ENCODE measurements at places on chromosomes 6 and 20.

GRCh38 chr20:51037532-51038115 lies 14.7 kb upstream of the KCNG1 start:
- no peak for DNase-seq

DNA sequence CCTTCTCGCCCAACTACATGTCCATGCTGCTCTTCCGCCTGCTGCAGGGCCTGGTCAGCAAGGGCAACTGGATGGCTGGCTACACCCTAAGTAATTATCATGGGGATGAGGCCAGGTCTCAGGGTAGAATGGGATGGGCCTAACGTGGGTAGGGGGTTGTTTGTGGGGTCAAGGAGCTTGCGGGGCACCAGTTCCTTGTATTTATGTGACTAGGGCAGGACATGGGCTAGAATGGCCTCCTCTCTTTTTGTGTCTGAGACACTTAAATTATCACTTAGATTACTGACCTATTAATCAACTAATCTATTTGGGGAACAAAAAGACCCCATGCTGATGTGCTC lies 10.7 kb downstream of the SLC22A1 start:
- DNase-seq: no peak

DNA sequence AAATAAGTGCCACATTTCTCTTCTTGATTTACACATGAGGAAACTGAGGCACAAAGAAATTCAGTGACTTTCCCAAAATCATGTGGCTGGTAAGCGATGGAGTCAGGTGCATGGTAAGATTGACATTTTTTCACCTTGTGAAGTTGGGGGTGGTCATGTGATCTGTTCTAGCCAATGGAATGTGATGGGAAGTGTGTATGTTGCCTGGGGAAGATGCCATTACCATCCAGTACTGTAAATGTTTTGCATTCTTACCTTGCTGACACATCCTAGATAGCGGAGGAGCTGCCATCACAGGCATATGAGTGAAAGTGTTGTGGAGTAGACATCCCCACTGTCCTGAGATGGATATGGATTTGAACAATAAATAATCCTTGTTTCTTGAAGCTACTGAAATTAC lies 499.6 kb upstream of the SULF2 start:
- DNase-seq: no peak

DNA sequence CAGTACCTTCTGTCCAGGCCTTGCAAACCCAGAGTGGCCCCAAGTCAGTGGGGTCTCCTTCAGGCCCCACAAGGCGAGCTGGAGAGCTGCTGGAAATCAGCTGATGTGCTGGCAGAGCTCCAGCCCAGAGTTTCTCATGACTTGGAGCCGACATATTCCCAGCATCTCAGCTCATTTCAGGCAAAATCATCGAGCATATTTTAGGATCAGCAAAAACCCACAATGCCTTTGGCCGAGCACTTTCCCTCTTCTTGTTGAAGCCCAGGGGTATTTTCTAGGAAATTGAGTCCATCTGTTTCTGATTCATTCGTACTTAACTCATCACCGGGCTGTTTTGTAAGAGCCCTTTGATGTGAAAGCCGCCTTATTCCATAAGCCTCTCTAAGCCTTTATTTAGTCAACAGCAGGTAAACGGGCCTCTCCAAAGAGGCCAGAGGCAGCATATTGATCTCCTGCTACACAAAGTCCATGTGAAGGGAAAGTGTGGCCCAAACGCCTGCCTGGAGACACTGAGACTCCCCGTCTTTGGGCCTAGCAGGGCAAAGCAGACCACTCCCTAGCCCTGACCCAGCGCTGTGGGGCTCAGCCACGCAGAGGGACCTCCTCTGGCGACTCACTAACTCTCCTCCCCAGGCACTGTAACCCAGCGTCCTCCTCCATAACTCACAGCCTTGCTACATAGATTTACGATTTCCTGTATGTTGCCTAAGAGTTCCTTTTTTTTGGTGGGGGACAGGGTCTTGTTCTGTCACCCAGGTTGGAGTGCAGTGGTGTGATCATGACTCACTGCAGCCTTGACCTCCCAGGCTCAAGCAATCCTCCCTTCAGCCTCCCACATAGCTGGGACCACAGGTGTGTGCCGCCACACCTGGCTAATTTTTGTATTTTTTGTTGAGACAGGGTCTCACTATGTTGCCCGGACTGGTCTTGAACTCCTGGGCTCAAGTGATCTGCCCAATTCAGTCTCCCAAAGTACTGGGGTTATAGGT lies 12.1 kb upstream of the C20orf203 start:
- DNase-seq: no peak

- no peak for DNase-seq
These were observed 267.2 kb upstream of the ECI2 start for GRCh38 chr6:4402477-4402976.
